CD14-positive monocyte (primary cell): ENCODE measurements at places on chromosomes 2 and 18.
A peak's percentile ranks its signal among the peaks of the same experiment; 100 is the strongest.

GRCh38 chr18:48195787-48196186, 213.4 kb downstream of the ZBTB7C start:
- no peak for DNase-seq

DNA sequence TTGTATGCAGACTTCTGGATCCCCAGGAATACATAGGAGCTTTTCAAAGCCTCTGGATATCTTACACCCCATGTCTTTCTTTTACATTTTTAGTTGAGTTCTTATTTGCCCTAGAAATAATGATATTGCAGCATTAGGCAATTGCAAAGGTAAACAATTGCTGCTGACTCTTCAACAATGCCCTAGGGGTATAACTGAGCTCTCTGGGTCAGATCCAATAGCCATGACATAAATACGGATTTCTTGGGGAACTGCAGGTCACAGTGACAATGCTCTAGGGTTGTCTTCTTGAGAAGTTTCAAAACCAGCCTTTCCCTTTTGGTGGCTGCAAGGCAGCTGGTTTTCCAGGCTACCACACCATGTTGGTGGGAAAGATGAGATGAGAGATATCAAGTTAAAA, 16.5 kb upstream of the OR6B3 start:
- DNase-seq = no peak

DNA sequence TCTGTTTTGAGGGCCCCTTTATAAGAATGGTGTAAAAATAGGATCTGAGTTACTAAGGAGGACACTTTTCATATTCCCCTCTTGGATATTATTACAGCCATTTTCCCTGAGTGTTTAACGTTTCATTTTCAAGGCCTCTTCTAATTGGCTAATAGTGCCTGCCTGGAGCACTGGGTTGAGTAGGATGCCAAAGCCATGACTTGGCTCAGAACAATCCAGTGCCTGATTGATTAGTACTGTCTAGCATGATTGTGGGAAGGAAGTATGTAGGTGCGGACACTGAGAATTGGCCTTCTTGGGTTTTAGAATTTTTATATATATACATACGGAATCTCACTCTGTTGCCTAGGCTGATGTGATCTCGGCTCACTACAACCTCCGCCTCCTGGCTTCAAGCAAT, 66.1 kb downstream of the NAB1 start:
- DNase-seq = no peak

GRCh38 chr2:41937464-41937906, 110.3 kb upstream of the PKDCC start:
- no peak for DNase-seq

- DNase-seq = no peak
These were observed 59.4 kb upstream of the CTLA4 start for GRCh38 chr2:203808046-203808750.

GRCh38 chr2:236026841-236027240, 141.3 kb downstream of the GBX2 start:
- no peak for DNase-seq

- DNase-seq = peak; percentile 44
These were observed 5.8 kb downstream of the HDLBP start for GRCh38 chr2:241309684-241310117.

DNA sequence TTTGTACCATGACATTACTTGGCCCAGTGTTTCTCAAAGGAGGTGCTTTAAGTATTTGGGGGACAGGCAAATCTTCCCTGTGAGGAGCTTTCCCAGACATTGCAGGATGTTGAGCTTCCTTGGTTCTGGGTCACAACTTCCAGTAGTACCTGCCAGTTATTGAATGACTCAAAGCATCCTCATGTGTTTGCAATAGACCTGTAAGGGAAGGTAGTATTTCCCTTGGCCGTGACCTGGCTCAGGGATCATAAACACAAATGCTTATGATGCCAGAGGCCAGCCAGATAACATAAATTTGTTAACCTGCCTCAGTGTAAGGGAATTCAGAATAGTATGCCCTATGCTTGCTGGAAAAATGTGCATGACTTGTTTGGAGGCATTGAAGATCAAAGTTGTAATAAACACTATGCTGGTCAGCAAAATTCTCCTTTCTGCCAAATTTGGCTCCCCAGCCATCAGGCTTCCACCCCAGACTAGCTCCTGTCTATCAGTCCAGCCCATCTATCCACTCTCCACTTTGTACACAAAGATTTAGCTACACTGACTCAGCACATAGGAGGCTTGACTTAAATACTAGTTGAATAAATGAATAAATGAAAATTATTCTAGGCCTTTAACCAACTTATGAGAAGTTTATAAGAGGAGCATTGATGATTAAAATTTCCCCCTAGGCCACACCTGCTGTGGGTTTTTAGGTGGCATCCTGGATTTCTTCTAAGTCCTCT, 102.0 kb upstream of the EFEMP1 start:
- DNase-seq = no peak

GRCh38 chr18:2952605-2953004, 60.3 kb downstream of the LPIN2 start:
- DNase-seq = no peak

- DNase-seq = no peak
These were observed 218.8 kb upstream of the NRP2 start for GRCh38 chr2:205463466-205464025.

GRCh38 chr18:33135951-33136660, 304.4 kb downstream of the CCDC178 start:
- DNase-seq = no peak

- DNase-seq = no peak
These were observed 17.2 kb upstream of the ASB1 start for GRCh38 chr2:238409341-238410199.

DNA sequence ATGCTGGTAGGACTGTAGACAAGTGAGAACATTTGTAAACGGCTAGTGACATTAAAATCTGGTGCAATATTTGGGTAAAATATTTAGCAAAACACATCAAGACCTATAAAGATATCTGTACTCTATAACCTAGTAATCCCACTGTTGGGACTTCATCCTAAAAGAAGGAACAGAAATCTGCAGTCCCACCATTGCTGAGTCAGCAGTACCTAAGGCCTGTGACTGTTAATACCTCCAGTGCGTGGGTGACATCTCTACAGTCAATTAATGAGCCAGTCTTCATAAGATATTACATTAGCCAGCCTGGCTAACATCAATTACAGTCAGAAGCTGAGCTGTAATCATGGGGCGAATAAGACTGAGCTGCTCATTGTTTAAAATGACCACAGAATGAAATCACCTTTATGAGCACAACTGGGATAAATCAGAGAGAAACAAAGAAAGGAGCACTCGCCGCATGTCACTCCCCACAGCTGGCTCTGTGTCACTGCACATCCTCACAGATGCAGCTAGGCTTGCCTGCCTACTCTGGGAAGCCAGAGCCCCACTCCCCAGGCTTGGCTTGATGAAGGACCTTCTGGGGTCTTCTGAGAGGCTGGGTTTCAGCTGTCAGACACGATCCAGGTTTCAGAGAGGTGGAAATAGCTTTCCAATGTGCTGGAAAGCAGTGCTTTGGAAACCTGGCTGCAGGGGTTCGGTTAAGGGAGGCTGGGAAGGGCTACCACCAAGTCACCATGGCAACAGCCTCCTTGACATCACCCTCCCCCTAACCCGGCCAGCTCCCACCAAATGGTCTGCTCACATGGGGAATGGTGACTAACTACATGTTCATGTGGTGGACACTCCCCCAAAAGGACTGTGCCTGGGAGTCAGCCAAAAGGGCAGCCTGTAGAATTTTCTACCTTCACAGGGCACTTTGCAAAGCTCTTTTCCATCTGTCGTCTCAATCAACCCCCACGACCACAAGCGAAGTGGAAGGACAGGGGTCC, 145.0 kb downstream of the ZBTB7C start:
- DNase-seq = no peak

GRCh38 chr2:239057533-239057932, 209.6 kb downstream of the TWIST2 start:
- no peak for DNase-seq

GRCh38 chr2:8309131-8309530, 372.7 kb upstream of the ID2 start:
- DNase-seq = no peak

DNA sequence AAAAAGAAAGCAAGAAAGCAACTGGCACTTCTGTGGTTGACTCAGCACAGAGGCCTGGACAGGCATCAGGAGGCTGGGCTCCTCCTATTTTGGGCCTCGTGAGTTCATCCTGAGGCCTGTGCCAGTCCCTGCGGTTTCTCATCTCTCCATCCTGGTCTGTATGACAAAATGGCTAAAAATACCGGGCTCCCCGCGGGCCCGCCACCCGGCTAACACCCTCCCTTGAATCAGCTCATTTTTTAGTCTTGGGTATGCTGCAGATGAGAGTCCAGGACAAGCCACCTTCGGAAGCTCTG, 62.3 kb upstream of the YWHAQ start:
- peak; percentile 30 for DNase-seq

DNA sequence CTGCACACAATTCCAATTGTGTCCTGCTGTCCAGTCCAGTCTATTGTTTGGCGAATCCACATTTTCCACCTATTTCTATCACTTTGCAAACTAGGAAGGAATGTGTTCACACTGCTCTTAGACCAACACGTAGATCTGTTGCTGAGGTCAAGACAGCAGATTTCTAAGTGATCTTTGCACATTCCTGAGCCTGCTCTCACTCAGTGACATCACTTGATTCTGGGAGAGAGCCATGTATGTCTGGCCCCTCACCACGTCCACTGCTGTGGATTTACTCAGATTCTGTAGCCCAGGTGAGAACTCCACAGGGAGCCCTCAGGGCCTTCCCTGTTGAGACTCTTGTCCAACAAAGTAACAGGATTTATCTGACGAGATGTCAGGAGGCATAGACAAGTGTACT, 317.2 kb downstream of the TSN start:
- no peak for DNase-seq

- DNase-seq = no peak
These were observed 15.5 kb downstream of the CYP26B1 start for GRCh38 chr2:72131916-72132841.

- DNase-seq = peak; percentile 19
These were observed 70.3 kb downstream of the HAUS1 start for GRCh38 chr18:46174342-46175041.

- DNase-seq = no peak
These were observed 595.9 kb upstream of the LRRTM4 start for GRCh38 chr2:78118037-78118436.

DNA sequence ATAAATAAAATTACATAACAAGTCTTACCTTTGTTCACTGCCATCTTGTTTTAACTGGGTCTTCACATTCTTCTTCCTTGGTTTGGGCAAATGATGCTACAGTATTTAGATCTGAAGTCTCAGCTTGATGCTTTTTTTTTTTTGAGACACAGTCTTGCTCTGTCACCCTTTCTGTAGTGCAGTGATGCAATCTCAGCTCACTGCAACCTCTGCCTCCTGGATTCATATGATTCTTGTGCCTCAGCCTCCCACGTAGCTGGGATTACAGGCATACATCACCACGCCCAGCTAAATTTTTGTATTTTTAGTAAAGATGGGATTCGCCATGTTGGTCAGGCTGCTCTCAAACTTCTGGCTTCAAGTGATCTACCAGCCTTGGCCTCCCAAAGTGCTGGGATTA, 53.2 kb upstream of the MAT2A start:
- no peak for DNase-seq

GRCh38 chr2:3169106-3169870, 208.3 kb downstream of the EIPR1 start:
- DNase-seq = no peak

GRCh38 chr18:62224229-62224628, 37.2 kb downstream of the RELCH start:
- DNase-seq = no peak

DNA sequence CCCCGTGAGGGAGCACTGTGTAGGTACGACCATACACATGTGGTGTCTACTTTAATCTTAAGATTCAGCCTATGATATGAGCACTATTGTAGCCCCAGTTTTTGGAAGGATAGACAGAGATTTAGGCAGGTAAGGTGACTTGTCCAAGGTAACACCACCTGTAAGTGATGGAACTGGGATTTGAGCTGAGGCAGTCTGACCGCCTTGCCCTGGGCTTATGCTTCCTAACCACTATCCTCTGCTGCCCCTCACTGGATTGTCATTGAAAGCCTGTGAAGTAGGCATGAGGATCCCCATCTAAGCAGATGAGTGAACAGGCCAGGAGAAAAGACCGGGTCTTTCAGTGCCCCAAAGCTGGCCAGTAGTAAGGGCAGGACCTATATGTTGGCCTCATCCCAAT, 343.8 kb downstream of the CYRIA start:
- DNase-seq = no peak

- DNase-seq = no peak
These were observed 824.3 kb upstream of the ZEB2 start for GRCh38 chr2:145344076-145344724.

- DNase-seq = no peak
These were observed 42.2 kb downstream of the RAB10 start for GRCh38 chr2:26076001-26076587.

DNA sequence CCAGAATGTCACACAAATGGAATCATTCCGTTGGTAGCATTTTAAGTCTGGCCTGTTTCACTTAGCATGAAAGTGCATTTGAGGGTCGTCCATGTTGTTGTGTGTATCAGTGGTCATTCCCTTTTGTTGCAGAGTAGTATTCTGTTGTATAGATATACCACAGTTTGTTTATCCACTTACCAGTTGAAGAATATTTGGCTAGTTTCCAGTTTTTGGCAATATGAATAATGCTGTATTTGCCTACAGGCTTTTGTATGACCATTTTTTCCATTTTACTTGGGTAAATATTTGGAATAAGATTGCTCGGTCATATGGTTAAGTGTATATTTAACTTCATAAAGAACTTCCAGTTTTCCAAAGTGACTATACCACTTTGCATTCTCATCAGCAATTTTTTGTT, 100.0 kb upstream of the ALPP start:
- no peak for DNase-seq

- no peak for DNase-seq
These were observed 175.7 kb downstream of the PIEZO2 start for GRCh38 chr18:10973567-10974203.

DNA sequence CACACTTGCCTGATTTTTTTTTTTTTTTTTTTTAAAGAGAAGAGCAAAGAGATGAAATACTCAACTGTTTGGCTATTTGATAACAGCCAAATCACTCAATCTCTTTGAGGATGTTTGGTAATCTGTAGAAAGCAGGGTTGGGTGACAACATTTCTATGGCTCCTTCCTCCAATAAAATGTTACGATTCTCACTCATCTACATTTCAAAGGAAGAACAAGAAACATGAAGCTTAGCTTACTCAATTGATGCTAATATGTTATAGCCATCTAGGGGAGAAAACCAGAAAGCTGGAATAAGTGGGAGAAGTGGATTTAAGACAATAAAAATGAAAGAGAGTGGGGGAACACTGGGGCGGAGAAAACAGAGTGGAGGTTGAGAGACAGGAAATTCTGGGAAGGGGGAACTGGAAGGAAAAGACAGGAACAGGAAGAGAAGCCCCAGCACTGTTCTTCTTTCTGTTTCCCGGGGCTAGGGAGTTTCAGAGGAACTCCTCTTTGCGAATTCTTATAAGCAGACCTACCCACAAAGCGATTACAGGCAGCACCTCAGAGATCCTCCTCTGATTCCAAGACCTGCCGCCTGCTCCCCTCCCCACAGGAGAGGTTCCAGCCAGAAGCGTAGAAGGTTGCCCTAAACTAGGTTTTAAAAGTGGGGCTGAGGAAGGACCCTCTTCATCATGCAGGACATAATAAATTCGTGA, 13.3 kb downstream of the ST3GAL5 start:
- DNase-seq = peak; percentile 37
